ENCODE measurements at places on chromosomes 1 and 21.

- no peak for DNase-seq
These were observed 20.5 kb upstream of the ZBTB18 start for GRCh38 chr1:244030481-244031040.

DNA sequence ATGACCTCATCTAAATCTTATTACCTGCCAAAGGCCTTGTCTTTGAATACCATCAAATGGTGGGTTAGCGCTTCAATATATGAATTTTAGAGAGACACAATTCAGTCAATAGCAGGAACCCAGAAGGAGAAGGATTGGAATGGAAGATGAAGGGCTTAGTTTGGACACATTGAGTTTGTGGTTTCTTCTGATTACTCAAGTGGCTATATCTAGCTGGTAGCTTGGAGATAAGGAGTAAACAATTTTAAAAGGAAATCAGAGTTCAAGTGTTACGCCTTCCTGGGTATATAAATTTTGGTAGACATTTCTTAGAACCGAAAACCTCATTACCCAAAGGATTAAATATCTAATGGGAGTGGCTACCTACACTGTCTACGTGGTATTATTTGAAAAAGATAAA, 80.2 kb downstream of the RGS2 start:
- DNase-seq = no peak

DNA sequence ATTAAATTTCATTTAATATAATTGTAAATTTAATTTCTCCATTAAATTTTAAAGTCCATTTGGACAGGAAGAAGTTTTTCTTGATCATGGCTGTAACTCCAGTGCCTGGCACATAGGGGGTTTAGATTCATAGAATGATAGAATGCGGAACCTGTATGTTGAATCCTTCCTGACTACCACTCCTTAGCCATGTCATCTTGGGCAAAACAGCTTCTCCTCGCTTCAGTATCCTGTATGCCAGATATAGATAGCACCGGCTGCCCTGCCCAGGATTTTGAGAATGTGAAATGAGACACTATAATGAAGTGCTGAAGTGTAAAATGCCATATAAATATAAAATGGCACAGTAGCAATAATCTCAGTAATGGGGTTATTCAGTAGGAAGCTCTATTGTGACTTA, 6.4 kb downstream of the DYRK1A start:
- no peak for DNase-seq

DNA sequence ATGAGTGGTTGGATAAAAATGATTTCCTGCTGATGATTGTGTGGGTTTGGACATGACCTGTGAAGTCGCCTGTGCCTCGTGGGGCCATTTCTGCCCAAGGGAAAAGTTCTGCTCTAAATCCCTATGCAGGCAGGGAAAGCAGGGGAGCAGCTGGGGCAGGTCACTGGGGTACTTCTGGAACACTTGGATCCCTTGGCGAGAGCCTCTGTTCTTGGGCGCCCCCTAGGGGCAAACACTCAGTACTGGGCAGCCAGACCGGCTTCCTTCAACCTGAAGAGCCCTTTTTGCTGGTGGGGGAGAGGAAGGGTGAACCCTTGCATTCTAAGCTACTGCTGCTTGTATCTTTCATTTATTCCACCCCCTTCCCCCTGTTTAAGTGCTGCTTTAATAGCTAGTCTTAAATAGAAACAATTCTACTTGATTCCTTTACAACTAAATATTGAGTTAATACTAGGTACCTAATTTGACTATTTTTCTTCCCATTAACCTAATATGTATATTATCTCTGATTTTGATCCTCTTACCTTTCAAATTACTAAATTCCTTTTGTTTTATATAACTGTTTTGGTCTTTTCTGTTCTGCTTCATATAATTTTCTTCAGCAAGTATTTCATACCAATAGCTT, 5.1 kb upstream of the CLEC20A start:
- no peak for DNase-seq

DNA sequence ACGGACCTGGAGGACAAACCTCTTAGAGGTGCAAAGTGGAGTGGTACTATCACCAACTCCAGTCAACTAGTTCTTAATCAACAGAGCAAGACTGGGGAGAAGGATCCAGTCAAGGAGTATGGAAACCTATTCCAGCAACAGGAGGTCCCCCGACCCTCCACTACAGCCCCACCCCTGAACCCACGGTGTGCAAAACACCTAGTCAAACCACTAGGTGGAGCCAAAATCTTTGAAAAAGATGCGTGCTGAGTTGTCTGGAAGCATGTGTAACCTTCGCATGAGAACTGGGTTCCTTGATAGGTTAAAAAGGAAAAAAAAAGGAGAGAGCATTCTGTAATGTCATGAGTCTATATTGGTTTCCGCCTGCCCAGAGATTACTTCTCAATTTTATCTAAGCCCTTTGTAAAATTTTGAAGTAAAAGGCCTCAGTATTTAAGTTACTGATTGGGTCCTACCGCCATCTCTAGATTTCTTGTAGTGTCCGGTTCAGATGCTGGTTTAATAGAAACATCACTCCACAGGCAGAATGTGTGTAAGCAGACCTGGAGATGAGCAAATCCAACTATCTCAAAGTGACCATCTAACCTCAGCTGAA, 81.9 kb upstream of the HAO2 start:
- no peak for DNase-seq

- no peak for DNase-seq
These were observed 29.1 kb upstream of the CAPZB start for GRCh38 chr1:19514391-19514831.

DNA sequence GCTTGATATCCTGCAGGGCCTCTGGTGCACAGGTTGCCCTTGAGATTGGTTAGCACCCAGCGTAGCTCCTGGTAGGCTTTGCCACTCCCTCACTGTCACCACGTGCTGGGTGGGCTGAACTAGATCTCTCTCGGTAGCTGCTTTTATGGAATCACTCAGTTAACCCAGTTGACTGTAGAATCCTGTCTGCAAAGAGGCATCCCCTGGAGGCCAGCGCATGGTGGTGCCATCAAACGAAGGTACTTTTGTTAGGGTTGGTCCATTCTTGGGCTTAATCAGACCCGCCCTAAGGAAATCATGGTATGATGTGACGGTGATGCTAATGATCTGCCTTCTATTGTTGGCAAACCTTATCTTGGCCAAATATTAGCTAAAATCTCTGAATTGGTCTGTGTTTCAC, 153.4 kb downstream of the GALNT2 start:
- no peak for DNase-seq

- no peak for DNase-seq
These were observed 472.2 kb downstream of the MATN1 start for GRCh38 chr1:30250984-30251850.
